ENCODE measurements at places on chromosomes 1 and 21. TPM values are rescaled to one million over a fixed set of nuclear protein-coding genes. Genes with fewer than 3 reads are reported as not detected.

Gene TMPRSS2
- total RNA-seq = not detected

Gene FNDC7
- total RNA-seq = under 0.01 TPM

Gene KCNN3
- not detected for total RNA-seq

Gene FCGR3A
- total RNA-seq = not detected

Gene TMEM125
- under 0.01 TPM for total RNA-seq

Gene CCDC27
- total RNA-seq = not detected

Gene LRRC71
- not detected for total RNA-seq

Gene LCE3E
- not detected for total RNA-seq

Gene CXADR
- 0.83 TPM for total RNA-seq

Gene CREG1
- total RNA-seq = 3.3 TPM

Gene NUAK2
- 8.1 TPM for total RNA-seq

Gene SLC9C2
- not detected for total RNA-seq

Gene ADORA3
- total RNA-seq = not detected

Gene SPATA21
- not detected for total RNA-seq

Gene SPRR4
- not detected for total RNA-seq

Gene NHLH2
- not detected for total RNA-seq

Gene VHLL
- total RNA-seq = 0.28 TPM

Gene IGSF9
- not detected for total RNA-seq

Gene ANKRD35
- total RNA-seq = 1.1 TPM

Gene NUP210L
- under 0.01 TPM for total RNA-seq

Gene ZNF648
- total RNA-seq = not detected
